ENCODE measurements at places on chromosomes 11 and 22. TPM values are rescaled to one million over a fixed set of nuclear protein-coding genes. Genes with fewer than 3 reads are reported as not detected.

- no peak for DNase-seq
- no peaks in the 10 kb centered on the region for H3K27me3 ChIP-seq
These were observed 400.4 kb downstream of the NXPE2 start for GRCh38 chr11:115078461-115079438.

GRCh38 chr11:47409440-47410369 lies 1.3 kb downstream of the SLC39A13 start:
- H3K27ac ChIP-seq = peak overlapping the region; percentile 89
- H3K27me3 ChIP-seq = no peaks in the 10 kb centered on the region
- peaks cover 22% of the 10 kb centered on the region for H3K4me1 ChIP-seq
- H3K4me3 ChIP-seq = peak overlapping the region; percentile 61
- peaks cover 14% of the 10 kb centered on the region for H3K36me3 ChIP-seq
- no peak for DNase-seq

DNA sequence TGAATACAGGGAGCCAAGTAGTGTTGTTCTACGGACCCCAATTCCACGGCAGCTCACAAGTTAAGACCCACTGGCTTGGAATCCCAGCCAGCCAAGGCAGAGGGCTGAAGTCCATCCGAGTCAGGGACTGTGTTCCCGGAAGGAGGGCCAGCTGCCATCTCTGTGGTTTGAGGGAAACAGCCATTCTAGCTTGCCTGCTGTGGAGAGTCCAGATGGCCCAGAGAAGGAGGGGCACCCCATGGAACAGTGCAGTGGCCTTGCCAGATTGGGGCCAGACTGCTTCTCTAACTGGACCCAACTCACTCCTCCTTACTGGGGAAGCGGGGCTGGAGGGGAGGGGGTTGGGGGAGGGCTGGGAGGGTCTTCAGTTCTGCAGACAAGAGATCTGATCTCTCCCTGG lies 156.4 kb downstream of the FAM181B start:
- no peaks in the 10 kb centered on the region for H3K4me1 ChIP-seq
- no peaks in the 10 kb centered on the region for H3K36me3 ChIP-seq
- H3K27ac ChIP-seq = no peak overlapping the region
- H3K27me3 ChIP-seq = no peaks in the 10 kb centered on the region

GRCh38 chr22:44214764-44215163 lies 34.0 kb downstream of the PARVG start:
- no peaks in the 10 kb centered on the region for H3K27me3 ChIP-seq
- no peaks in the 10 kb centered on the region for H3K36me3 ChIP-seq
- H3K4me1 ChIP-seq = peaks cover 4% of the 10 kb centered on the region
- H3K4me3 ChIP-seq = no peak overlapping the region
- DNase-seq = no peak
- no peak overlapping the region for H3K27ac ChIP-seq

GRCh38 chr22:23431337-23432072 lies 148.6 kb downstream of the IGLL1 start:
- no peak overlapping the region for H3K27ac ChIP-seq
- peaks cover 13% of the 10 kb centered on the region for H3K4me1 ChIP-seq
- no peaks in the 10 kb centered on the region for H3K36me3 ChIP-seq
- H3K4me3 ChIP-seq = no peak overlapping the region
- H3K27me3 ChIP-seq = no peaks in the 10 kb centered on the region

- no peaks in the 10 kb centered on the region for H3K27me3 ChIP-seq
- no peak for DNase-seq
- no peak overlapping the region for H3K27ac ChIP-seq
- H3K36me3 ChIP-seq = no peaks in the 10 kb centered on the region
- no peaks in the 10 kb centered on the region for H3K4me1 ChIP-seq
These were observed 12.4 kb downstream of the OR51B6 start for GRCh38 chr11:5363679-5364078.

GRCh38 chr11:105490333-105490732 lies 119.5 kb upstream of the GRIA4 start:
- H3K27ac ChIP-seq = no peak overlapping the region
- H3K4me3 ChIP-seq = no peak overlapping the region
- no peaks in the 10 kb centered on the region for H3K27me3 ChIP-seq
- no peaks in the 10 kb centered on the region for H3K36me3 ChIP-seq
- DNase-seq = no peak
- no peaks in the 10 kb centered on the region for H3K4me1 ChIP-seq

DNA sequence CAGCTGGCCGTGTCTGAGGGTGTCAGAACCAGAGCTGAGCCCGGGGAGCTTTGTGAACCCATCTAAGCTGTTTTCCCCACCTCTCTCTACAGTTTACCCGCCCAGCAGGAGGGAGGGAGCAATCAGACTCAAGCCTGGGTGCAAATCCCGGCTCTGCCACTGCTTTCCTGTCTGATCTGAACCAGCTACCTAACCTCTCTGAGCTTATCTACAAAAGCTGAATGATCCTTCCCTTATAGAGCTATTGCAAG lies 252 bp downstream of the APOL2 start:
- H3K4me3 ChIP-seq = peak overlapping the region; percentile 16
- no peaks in the 10 kb centered on the region for H3K27me3 ChIP-seq
- H3K27ac ChIP-seq = peak overlapping the region; percentile 65
- no peak for DNase-seq
- no peaks in the 10 kb centered on the region for H3K36me3 ChIP-seq

- H3K27me3 ChIP-seq = no peaks in the 10 kb centered on the region
- peak; percentile 32 for DNase-seq
- H3K36me3 ChIP-seq = no peaks in the 10 kb centered on the region
These were observed 253.7 kb upstream of the CHORDC1 start for GRCh38 chr11:90476442-90477007.

Gene PLEKHB1
- 92.8 TPM for total RNA-seq

Gene TRIM68
- total RNA-seq = 34.9 TPM

Gene REXO2
- total RNA-seq = 49.0 TPM

Gene MIAT
- total RNA-seq = 1.2 TPM

Gene ALX4
- total RNA-seq = 0.10 TPM

Gene HEPN1
- total RNA-seq = not detected
